ENCODE measurements at places on chromosomes 13 and 19. TPM values are rescaled to one million over a fixed set of nuclear protein-coding genes. Genes with fewer than 3 reads are reported as not detected.

DNA sequence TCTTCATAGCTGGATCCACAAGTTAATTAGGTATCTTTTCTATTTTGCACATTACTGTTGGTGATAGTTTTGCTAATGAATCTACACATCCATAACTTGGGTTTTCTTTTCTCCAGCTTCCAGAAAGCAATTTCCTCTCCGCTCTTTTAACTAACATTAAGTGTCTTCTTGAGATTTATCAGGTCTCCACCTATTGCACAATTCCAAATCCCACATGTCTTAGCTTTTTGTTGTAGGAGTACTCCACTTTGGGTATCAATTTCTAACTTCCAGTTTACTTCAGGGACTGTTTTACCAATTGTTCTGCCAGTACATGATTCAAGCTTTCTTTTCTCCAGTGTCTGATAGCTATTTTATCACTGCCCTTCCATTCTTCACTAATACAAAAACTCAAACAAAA lies 129.6 kb downstream of the OLFM4 start:
- DNase-seq, result no peak

- DNase-seq, result peak; percentile 49
Measured at GRCh38 chr19:532561-533363, 1.2 kb downstream of the CDC34 start.

The CD33 gene
- 8.3 TPM for total RNA-seq

DNA sequence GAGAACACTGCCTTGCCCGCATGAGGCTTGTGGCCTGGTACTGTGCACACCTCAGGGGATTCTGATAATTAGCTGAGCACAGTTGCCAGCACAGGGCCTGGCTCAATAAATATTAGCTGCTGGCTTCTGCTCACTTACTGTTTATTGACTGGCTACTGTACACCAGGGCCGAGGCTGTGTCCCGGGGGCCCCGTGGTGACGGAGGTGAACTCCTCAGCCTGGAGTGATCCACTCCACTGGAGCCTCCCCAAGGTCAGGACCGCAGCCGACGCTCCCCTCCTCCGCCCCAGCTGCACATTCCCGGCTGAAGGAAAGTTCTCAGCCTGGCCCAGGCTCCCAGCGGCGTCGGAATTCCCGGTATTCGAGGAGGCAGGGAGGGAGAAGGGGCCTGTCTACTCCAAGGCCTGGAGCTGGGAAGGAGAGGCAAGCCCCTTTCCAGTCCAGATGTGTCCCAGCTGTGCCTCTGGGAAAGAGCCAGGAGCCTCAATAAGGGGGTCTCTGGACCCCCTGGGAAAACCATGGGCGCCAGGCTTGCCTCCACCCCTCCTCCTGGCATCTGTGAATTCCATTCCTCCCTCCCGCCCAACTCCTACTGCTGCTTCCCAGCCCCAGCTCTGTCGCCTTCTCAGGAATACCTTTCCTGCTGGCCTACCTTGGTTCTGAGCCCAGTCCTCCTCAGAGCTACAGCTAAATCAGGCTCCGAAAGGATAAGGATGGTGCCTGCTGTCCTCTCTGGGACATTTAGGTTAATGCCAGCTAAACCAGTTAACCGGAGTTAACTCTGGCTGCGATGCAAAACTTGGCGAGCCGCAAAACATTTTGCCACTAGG lies 7.3 kb downstream of the RPS16 start:
- DNase-seq, result peak; percentile 65

DNA sequence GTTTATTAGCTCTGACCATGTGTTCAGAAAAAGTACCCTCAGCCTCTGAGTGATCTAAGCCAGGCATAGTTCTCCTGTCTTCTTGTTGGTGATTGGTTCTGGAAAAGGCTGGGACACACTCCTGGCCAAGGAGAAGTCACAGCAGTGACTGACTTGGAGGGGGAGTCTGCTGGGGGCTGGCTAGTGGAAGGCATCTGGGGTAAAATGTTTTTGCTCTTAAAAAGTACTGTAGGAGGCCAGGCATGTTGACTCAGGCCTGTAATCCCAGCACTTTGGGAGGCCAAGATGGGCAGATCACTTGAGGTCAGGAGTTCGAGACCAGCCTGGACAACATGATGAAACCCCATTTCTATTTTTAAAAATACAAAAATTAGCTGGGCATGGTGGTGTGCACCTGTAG lies 21.7 kb downstream of the FAM187B start:
- peak; percentile 8 for DNase-seq

- no peak for DNase-seq
Measured at GRCh38 chr19:40810160-40810559, 11.2 kb downstream of the EGLN2 start.

The C19orf18 gene
- total RNA-seq, result 0.60 TPM

DNA sequence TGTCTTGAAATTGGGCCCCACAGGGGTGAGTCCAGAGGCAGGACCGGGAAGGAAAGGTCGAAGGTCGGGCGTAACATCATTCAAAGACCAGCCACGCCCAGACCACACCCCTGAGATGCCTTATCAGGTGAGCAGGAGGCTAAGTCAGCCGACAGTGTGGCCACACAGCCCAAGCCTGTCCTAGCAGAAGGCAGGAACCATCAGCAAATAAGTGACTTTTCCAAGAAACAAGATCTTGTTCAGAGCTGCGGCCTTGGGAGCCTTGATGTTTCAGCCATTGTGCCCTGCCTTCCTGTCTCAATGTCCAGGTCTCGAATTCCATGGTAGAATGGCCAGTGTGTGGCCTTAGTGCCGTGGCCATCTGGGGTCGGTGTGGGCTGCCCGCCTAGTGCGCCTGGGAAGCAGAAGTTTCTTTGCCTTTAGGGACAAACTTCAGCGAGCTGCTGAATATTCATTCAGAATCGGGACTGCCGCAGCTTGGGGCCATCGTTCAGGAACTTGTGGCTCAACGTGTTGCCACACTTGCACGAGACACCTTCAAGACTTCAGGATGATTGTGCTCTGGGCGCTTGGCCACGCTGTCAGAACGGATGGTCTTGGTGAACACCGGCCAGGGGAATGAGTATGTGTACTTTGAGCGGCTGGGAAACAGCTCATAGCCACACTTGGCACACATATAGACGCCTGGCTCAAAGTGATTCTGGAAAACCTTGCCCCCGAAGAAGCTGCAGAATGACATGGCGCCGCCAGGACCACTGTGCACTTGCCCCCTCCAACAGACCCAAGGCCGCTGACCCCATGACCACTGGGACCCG lies 6.1 kb upstream of the IFNL4 start:
- DNase-seq, result no peak

- DNase-seq, result no peak
Measured at GRCh38 chr13:75774176-75774575, 138.0 kb downstream of the LMO7 start.

DNA sequence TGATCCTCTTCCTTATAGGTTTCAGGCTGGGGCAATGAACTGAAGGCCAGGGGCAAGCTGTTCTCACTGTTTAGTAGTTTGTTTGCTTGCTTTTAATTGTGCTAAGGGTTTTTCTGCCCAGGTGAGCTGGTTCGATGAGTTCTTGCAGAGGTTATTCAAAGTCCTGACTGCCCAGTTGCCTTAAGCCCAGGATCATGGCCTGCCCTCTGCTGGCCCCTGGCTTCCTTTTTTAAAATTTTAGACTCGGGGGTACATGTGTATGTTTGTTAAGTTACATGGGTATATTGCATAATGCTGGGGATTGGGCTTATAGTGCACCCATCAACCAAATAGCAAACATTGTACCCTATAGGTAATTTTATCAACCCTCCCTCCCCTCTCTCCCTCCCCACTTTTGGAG lies 65.7 kb downstream of the ZNF536 start:
- no peak for DNase-seq

- DNase-seq, result no peak
Measured at GRCh38 chr19:52191951-52192350, 2.1 kb downstream of the PPP2R1A start.

DNA sequence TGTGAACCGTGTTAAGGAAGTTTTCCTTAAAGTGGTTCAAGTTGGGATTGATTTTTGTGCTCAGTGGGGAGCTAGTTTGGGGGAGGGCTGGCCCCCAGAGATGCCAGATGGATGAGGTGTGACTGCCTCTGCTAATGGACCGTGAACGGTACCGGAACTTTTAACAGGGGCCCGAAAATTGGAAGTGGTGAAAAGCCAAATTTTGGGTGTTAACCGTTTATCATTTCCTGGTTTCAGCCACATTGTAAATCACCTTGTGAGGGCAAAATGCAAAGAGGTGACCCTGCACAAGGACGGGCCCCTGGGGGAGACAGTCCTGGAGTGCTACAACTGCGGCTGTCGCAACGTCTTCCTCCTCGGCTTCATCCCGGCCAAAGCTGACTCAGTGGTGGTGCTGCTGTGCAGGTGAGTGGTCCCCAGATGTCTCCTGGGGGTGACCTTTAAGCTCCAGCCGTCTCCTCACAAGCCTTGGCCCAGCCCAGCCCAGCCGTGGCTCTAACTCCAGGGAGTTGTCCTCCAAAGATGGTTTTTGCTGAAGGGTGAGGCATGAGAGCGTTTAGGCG lies 18.2 kb downstream of the UPF1 start:
- no peak for DNase-seq

GRCh38 chr19:50500060-50500752 lies 10.8 kb downstream of the JOSD2 start:
- no peak for DNase-seq

DNA sequence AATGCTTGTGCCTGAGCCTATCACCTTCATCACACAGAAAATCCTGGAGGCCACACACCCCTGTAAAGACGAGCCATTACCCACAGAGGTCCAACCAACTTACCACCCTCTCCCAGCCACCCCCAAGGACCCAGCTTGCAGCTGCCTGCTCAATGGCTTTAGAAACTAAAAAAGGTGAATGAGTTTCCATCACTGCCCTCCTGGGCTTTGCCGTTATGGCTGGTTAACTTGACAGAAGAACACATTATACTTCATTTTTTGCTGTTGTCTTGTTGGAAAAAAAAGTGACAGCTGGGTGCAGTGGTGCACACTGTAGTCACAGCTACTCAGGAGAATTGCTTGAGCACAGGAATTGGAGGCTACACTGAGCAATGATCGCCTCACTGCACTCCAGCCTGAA lies 17.4 kb upstream of the FEM1A start:
- no peak for DNase-seq

The CAB39L gene
- 27.5 TPM for total RNA-seq

DNA sequence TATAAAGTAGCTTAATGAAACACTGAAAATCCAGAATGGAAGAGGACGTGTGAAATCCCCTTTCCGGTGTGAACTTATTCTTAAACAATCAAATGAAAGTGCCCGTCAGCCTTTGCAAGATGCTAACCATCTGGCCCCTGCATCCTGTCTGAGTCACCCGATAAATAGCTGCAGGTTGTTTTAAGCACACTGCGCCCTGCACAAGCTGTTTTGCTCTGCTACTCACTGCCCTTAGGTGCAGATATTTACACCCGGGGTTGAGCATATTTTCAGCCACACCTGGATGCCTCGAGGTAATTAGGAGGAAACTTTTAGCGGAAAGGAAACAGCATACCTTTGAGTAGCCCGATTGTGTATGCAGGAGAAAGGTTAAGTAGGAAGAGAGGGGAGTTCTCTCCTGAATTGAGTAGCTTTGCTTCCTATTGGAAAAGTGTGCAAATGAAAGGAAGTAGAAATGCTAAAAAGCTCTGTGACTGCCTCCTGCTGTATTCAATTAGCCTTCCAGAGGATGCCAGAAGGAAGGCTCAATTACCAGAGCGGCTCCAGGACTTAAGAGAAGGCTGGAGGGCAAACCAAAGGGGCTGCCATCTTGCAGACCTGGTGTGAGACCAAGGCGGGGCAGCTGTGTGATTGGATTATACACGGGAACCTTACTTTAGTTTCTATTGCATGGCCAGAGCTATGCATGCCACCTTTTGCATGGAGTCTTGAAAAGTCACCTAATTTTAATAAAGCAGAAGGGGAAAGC lies 42.5 kb downstream of the IRS2 start:
- DNase-seq, result no peak
